ENCODE measurements at places on chromosomes 7 and 10. TPM values are rescaled to one million over a fixed set of nuclear protein-coding genes. Genes with fewer than 3 reads are reported as not detected.

The GIMAP7 gene
- not detected for total RNA-seq

The CPA4 gene
- 4.7 TPM for total RNA-seq

The TMEM273 gene
- total RNA-seq, result not detected

The SPDYE2B gene
- not detected for total RNA-seq

The STAG3 gene
- total RNA-seq, result not detected

Data from A549 treated with GW870086 at 1 μM for 4 hours (cell line).